ENCODE measurements at places on chromosomes 5 and 9. TPM values are rescaled to one million over a fixed set of nuclear protein-coding genes. Genes with fewer than 3 reads are reported as not detected.
A peak's percentile ranks its signal among the peaks of the same experiment; 100 is the strongest.

TSSK1B gene
- not detected for total RNA-seq

BHMT gene
- total RNA-seq: 0.09 TPM

SOHLH1 gene
- total RNA-seq: not detected

OTP gene
- total RNA-seq: not detected

ADGRV1 gene
- total RNA-seq: 0.80 TPM

C9orf153 gene
- 0.49 TPM for total RNA-seq

FAM221B gene
- total RNA-seq: not detected

SHC3 gene
- total RNA-seq: 0.53 TPM

SLC25A25 gene
- total RNA-seq: 14.6 TPM

CCIN gene
- 0.62 TPM for total RNA-seq

TMEM38B gene
- total RNA-seq: 79.4 TPM

PCDHB14 gene
- total RNA-seq: 4.8 TPM

CRB2 gene
- total RNA-seq: 0.04 TPM

DNA sequence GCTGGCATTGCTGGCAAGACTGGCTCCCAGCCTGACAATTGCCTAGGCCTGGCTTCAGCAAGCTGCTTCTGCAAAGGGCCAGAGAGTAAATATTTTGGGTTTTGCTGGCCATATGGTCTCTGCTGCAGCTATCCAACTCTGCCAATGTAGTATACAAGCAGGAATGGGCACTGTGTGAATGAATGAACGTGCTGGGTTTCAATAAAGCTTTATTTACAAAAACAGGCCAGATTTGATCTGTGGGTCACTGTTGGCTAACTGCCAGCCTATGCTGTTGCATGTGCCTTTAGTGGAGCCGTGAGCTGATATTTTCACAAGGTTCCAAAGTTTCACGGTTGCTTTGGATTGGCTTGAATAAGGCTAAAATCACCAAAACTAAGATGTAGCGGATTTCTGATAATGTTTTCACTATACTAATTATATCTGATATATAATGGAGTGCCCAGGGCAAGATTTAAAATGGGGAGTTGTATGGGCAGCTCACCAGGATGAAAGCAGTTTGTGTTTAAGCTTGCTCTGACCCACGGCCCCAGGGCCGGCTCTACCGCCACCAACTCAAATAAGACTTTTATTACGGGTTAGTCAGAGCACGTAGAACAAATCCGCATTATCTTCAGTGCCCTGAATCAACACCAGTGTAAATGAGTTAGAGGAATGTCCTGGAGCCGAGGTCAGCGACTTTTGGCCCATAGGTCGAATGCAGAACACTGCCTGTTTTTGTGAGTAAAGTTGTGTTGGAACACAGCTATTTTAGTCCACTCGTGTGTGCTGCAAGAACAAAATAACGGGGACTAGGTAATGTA is 98.6 kb upstream of the DAP start:
- DNase-seq: peak; percentile 7

- no peak for DNase-seq
Measured at GRCh38 chr5:34918025-34918424, 2.5 kb downstream of the BRIX1 start.

DNA sequence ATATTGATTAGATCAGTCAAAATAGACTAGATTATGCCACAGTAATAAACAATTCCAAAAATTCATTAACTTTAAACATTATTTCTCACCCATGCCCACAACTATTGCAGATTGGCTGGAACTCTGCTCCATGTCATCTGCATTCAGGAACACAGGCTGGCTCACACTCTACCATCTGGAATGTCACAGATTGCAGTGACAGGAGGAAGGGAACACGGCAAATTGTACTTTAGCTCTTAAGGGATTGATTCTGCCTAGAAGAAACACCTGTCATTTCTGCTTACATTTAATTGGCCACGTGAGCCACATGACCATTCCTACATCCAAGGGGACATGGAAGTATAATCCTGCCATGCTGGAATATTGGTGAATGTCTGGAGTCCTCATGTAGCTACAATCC is 54.4 kb downstream of the ATPSCKMT start:
- no peak for DNase-seq

DNA sequence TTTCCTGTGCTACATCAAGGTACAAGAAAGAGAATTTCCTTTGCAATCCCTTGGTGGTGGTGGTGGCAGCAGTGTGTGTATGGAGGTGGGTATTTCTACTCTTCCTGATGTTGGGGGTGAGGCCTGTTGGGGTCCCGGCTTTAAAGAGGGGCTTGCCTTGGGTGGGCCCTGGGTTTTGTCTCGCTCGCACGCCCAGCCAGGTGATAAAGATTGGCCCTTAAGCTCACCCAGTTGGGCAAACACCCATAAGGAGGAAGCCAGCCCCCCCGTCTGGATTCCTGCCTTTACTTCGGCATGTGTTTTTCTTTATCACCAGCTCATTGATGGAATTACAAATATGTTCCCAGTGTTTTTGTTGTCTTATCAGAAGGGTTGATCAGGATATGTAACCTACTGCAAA is 16.0 kb upstream of the SARDH start:
- DNase-seq: no peak

DNA sequence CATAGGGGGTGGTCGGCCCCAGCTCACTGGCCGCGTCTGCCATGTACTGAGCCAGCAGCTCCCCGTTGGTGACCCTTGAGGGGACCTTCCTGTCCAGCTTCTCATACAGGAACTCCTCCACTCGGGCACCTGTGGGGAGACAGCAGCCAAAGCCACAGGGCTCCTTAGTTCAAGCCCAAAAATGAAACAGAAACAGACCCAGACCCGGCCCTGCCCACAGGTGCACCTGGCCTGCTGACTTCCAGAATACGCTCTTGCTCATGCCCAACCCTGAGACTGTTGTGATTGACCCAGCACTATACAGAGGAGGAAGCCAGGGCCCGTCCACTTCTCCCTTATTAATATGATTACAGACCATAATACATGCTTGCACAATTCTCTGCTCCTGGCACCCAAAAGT is 7.0 kb downstream of the SH3GLB2 start:
- no peak for DNase-seq

GRCh38 chr9:134007571-134007970 is 15.4 kb upstream of the VAV2 start:
- no peak for DNase-seq

- no peak for DNase-seq
Measured at GRCh38 chr9:138094028-138094427, 216.4 kb downstream of the CACNA1B start.

DNA sequence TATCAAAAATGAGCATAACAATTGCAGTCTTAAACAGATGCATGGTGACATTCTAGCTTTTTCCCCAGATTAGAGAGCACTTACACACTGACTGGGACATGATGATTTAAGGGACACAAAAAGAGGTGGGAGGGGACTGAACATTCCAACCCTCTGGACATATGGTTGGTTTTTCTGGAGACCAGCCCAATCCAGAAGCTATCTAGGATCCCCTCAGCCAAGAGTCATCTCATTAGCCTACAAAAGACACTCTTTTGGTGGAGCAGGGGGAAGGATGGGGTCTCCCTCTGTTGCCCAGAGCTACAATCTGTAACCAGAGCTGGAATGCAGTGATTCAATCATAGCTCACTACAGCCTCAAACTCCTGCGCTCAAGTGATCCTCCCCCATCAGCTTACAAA is 97.3 kb upstream of the IQGAP2 start:
- DNase-seq: no peak

GRCh38 chr5:88808153-88808552 is 74.8 kb downstream of the MEF2C start:
- no peak for DNase-seq

GRCh38 chr5:9318031-9318430 is 227.8 kb downstream of the SEMA5A start:
- DNase-seq: no peak

DNA sequence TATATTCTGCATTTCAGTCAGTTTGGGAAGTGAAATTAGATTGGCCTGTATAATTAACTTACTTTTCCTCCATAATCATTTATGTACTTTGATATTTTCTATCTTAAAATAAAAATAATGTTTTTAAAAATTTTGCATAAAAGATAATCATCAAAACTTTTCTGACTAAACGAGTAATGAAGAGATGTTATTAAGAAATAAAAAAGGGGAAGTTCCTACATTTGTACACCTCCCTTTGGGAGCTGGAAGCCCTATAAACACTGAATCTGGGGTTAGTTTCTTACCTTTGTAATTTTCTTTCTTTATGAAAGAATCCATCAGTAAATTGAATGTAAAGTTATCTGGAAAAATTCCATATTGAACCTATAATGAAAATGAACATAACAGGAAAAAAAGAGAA is 86.2 kb downstream of the MRPS27 start:
- DNase-seq: no peak

DNA sequence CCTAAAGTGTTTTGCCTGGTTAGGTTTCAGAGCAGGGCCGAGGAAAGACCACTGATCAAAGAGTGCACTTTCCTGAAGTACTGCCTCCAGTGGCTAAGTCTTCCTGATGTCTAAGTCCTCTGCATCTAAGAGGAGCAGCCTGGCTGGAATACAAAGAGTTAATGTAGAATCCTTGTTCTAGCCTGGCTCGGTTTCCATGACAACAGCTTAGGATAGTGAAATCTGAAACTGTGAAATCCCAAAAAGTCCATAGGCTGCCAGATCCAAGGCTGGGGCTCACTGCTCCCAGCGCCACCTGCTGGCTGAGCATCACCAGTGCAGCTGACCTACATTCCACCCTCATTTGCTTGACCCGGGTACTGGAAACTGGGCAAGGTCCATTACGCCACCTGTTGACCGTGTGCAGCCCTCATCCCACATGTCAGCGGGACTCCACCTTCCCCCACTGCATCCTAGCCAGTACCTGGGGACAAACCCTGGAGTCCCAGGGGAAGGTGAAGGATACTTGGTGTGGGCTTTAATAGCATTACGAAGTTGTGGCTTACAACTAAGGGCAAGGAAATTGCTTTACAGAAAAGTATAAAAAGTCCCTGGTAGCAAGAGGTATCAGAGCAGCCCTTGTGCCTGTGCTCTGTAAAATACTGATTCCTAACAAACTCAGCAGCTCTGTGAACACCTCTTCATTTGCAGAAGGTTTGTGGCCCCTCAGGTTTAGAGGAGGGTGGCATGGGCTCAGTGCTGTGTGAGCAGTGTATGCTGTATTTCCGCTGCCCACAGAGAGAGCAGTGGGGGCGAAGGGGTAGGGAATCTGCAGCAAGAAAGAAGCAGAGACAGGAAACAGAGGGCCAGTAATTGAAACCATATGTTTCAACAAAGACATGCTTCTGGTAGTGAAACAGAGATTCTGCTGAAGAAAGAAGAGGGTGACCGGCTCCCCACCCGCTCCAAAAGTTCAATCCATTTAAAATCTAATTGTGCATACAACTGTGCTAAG is 36.0 kb downstream of the PCDHGC5 start:
- peak; percentile 99 for DNase-seq

DNA sequence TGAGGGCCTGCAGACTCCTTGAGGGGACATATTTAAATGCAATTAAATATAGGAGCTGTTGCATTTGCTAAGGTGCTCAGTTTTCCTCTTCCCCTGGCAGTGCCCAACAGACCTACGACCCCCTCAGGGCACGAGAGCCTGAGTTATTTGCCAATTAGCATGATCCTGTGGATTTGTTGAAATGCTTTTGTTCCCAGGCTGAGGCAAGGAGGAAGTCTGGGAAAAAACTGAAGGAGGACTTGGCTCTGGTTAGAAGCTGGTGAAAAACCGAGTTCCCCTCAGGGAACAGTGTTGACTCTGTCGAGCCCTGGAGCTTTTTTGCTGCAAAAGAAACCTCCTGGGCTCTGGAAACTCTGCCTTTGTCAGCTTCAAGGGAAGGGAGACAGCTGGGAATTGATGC is 103.6 kb upstream of the SHB start:
- peak; percentile 24 for DNase-seq

DNA sequence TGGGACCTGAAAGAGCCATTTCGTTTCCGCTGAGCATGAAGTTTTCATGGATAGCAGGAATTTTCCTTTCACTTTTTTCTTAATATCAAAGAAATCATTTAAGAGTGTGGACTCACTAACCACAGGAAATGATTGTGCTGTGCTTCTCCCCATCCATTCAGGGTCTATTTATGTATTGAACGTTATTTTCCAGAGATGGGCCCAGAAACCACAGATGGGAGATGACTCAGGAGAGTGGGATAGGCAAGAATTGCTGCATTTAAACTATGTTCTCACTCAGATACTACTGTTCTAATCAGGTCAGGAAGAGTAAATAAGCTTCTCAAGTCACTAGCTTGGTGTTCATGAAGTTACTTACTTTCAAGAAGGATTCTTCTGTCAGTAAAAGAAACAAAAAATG is 763.8 kb downstream of the DTWD2 start:
- DNase-seq: no peak

DNA sequence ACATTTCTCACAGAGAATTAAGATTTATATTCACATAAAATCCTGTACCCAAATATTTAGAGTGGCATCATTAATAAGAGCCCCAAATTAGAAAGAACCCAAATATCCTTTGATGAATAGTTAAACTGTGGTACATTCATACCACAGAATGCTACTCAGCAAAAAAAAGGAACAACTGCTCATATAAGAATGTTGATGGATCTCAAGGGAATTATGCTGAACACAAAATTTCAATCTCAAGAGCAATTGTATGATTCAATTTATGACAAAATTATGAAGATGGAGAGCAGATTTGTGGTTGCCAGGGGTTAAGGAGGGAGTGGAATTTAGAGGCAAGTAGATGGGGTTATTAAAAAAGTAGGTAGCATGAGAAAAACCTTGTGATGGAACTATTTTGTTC is 4.5 kb upstream of the PAIP1 start:
- DNase-seq: no peak

GRCh38 chr9:136371533-136371880 is 2.0 kb downstream of the CARD9 start:
- no peak for DNase-seq

DNA sequence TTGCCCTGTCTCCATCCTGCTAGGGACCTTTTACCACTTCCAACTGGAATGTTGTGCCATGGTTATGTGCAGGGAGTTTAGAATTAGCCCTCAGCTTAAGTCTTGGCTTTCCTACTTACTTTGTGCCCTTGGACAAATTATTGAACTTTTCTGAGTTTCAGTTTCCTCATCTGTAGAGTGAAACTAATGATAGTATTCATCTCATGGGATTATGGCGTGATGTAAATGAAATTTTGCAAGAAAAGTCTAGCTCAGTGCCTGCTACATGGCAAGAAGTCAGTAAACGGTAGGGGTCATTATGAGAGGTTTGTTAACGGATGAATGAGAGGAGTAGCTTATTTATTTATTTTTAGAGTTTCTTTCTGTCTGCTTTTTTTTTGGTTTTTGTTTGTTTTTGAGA is 1.8 kb downstream of the MVB12B start:
- DNase-seq: no peak

GRCh38 chr9:27428551-27428950 is 95.5 kb upstream of the IFNK start:
- DNase-seq: no peak

All from muscle of leg (tissue), 16 donors.